ENCODE measurements at places on chromosomes 7 and 10.

- no peak for DNase-seq
Measured at GRCh38 chr10:132489704-132490534, 47.7 kb upstream of the INPP5A start.

DNA sequence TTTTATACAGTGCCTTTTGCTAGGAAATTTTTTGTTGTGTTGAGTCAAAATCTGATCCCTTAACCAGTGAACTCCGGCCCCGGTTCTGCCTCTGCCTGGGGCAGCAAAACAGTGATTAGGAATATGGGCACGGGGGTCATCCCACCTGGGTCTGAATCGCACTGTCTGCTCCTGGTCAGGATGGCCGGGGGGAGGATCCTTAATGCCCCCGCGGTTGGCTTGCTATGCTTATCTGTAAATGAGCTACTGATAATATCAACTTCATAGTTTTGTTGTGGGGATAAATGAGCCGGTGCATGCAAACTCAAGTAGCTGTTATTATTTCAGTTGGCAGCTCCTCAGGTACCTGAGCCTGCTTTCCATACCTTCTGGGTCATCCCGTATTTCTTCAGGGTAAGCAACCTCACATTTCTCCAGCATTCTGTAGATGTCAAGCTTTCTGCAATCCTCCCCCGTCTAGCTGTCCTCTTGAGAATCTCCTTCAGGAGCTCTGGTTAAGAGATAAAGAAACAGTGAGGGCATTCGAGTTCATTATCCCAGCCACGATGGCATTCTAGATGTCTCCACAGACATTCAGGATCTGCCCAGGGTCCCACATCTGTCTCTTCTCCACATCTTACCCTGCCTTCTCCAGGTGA lies 592.2 kb downstream of the SDK1 start:
- DNase-seq, result no peak

- DNase-seq, result no peak
Measured at GRCh38 chr10:71482620-71483019, 85.9 kb downstream of the CDH23 start.

DNA sequence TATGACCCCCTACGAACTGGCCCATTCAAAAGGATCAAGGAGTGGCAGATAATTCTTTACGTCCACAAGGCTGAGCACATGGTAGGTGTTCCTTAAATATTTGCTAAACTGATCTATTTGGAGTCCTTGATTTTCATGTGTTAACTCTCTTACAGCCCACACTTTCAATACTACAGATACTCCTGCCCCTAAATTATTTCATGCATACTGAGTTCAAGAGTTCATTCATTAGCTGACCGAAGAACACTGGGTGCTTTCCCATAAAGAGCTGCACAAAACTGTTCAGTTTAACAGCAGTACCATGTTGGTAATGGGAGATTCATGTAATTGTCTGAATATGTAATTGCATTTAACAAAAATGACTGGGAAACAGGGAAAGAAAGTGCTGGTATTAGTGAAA lies 170.5 kb upstream of the ADO start:
- no peak for DNase-seq

DNA sequence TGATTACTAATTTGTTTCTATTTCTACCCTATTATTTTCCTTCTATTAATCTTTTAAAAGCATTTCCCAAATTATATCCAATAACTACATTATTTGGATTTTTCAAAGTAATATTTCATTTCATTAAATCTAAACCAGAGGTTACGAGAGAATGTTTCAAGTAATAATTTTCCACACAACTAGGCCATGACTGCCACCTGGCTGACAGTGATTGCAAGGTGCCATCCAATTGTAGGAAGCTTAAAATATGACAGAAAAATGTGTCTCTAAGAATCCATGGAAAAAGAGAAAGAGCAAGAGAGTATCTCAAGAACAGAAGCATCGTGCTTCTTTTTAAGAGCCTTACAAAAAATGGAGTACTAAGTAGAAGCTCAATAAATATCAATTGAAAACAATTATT lies 48.7 kb downstream of the TPK1 start:
- DNase-seq, result no peak

DNA sequence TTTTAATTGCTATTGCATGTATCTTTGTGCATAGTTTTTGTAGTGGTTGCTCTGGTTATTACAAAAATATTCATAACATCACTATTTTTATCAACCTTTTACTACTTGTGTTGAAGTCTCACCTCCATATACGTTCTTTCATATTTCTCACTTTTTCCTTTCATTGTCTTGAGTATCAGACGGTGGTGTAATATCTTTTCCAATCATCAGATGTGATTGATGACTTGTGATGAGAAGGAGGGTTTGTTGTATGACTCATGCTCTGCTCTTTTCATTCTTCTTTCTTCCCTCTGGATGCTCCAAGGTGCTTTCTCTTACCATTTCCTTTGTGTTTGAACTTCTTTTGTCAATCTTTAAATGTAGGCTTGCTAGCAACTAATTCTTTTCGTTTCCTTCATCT lies 310.2 kb downstream of the TNS3 start:
- no peak for DNase-seq

- no peak for DNase-seq
Measured at GRCh38 chr10:114987995-114988394, 50.0 kb downstream of the TRUB1 start.

DNA sequence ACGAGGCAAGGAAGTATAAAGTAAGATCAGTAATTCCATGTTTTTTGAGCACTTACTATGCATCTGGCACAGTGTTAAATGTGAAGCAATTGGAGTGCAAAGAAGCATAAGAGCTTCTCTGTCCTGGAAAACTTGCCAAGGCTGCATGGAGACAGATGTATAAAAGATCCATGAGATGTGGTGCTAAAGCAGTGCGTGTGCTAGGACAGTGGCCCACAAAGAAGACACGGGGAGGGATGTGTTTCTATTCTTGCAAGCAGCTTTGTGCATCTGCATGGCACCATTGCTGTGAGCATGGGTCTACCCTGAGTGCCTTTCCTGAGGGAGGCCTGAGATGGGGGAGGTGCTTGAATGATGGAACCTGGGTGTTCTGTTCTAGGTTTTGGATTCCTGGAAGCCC lies 5.1 kb upstream of the CDHR3 start:
- no peak for DNase-seq

GRCh38 chr7:130394421-130395195 lies 14.3 kb downstream of the CPA1 start:
- no peak for DNase-seq

DNA sequence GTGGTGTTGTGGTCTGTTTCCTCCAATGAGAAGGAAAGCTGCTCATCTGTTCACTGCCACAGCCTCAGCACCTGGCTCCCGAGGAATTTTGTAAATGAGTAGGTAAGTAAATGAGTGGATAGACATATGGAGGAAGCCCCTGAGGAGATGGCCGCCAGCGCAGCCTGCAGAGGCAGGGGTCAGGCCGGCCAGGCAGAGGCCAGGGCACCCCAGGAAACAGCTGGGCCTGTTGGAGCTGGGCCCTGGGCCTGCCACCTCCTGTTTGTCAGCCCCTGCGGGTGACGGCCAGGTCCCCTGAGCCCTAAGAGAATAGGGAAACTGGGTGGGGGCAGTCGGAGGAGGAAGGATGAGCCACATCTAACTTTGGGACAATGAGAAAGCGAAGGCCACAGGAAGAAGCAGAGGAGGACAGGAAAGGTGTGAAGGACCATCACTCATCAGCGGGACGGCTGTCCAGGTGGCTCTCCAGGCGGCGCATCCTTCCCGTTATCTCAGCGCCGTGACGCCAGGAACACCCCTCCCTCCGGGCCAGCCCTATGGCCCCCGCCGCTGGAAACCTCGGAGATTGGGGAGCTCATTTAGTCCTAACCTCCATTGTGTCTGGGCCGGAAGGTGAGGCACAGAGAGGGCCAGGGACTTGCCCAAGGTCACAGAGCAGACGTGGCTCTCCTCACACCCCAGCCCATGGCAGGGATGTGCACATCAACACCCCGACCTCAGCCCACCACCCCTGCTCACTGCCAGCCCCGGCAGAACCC lies 142.3 kb upstream of the UNC5B start:
- DNase-seq, result no peak

- DNase-seq, result no peak
Measured at GRCh38 chr7:45112648-45113047, 1.2 kb upstream of the TBRG4 start.

DNA sequence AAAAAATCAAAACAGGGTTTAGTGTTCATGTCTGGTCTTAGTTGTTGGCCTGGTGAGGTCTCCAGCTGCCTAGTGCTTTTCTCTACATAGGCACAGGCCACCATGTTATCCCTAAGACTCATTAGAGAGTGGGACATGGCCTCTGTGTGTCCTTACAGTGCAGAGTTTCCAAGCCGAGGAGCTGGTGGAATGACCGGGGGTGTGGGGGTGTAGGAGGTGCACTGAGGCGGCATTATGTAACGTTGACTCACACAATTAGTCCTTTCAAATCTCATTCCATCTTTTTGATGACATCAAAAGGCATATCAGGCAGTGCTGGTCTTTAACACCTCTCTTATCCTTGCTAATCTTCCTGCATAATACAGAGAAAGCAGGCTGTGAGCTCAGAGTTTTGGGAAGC lies 71.3 kb downstream of the MTPN start:
- no peak for DNase-seq

DNA sequence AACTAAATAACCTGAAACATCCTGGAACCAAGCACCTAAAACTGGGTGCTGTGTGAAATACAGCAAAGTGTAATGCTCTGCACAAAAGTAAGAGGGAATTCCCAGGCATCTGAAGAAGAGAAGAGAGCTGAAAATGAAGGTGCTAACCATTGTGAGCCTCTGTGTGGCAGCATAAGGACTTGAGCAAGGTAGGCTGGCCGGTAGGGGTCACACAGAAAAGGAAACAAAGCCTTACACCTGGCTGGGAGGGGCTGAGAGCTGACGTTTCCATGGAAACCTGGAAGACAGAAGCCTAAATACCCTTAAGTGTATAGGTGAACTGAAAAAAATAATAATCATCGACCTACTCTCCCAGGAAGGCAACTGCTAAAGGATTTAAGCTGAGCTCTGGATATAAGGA lies 48.6 kb downstream of the CUL1 start:
- DNase-seq, result no peak

DNA sequence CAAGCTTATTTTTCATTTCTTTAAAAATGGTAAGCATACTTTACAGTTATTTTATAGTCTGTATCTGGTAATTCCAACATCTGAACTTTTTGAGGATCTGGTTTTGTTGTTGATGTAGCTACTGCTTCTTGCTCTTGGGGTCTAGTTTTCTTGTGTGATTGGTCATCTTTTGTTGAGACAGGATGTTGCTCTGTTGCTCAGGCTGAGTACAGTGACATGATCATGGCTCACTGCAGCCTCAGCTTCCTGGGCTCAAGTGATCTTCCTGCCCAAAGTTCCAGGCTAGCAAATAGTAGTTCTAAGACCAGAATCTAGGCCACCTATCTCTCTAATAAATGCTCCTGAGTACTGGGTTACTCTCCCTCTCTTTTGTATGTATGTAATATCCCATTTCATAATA lies 75.7 kb downstream of the NRCAM start:
- DNase-seq, result no peak

- DNase-seq, result peak; percentile 28
Measured at GRCh38 chr10:79202188-79203013, 133.6 kb downstream of the ZMIZ1 start.

- no peak for DNase-seq
Measured at GRCh38 chr7:24945899-24946298, 34.1 kb downstream of the OSBPL3 start.

DNA sequence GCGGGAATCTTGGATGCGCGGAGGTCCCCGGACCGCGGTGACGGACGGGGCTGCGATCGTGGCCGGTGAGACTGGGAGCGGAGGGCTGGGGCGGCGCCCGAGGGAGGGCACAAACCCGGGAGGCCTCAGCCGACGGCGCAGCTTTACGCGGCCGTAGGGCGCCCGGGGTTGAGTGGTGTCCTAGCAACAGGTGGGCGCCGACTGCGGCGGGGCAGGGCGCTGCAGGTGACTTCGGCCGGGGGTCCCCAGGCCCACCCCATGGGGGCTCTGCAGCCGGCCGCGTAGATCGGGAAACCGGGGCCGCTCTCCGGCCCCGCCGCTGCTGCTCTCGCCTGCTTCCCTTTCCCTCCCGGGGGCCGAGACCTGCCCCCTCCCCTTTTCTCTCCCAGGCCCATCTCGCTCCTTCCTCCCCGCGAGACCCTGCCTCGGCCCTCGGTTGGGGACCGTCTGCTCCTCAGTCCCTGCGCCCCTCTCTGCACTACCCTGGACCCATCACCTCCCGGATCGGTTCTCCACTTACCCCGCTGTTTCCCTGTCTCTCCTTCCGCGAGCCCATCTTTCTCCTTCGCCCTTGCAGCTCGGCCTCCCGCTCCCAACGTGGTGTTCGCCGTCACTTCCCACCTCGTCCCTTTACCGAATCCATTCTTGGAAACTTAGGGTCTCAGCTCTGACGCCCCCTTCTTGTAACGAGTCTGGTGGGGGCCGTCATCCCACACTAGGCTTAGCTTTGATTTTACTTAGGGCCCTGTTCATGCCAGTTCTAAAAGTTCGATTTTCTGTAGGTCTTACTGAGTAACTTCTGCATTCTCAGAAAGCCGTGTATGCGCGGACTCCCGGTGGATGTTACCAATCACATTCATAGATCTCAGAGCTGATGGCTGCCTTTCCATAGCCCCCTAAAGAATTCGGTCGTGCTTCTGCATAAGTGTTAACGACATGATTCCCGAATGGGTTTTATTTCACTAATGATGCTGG lies 18.5 kb upstream of the ACBD5 start:
- no peak for DNase-seq

DNA sequence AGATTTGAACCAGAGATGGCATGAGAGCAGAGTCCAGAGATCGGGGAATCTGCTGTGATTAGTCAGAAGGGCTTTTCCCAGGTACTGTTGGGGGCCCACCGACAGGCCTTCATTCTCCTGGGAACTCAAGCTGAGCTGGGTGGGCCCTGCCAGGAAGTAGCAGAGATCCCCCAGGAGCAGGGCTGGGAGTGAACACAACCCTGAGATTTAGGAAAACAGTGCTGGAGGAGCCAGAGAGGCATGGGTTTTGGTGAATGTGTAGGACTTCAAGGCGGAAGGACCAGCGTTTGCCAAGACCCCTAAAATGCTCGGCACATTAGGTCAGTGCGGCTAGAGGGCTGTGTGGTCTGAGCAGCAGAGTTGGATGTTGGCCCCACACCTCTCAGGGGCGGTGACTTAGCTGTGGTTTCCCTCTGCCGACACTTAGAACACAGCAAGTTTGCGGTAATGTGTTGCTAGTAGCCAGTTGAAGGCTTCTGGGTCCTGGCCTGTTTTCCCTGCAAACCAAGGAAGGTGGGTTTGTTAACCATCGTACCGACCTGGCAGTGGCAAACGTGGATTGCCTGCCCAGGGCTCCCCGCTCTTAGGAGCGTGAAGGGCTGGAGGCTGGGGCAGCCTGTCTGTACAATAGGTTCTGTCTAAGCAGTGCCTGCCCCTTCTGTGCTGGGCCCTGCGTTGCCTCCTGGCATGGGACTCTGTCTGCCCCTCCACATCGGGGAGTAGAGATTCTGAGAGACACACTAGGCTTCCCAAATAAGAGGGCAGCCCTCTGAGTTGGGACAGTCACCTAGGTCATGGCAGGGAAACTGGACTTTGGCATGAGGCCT lies 14.0 kb downstream of the NACAD start:
- DNase-seq, result no peak

GRCh38 chr7:8217200-8218068 lies 44.5 kb downstream of the ICA1 start:
- DNase-seq, result no peak

GRCh38 chr7:105875505-105875904 lies 894 bp downstream of the ATXN7L1 start:
- no peak for DNase-seq

All from stimulated activated CD4-positive, alpha-beta T cell treated with anti-CD3 and anti-CD28 coated beads, Interleukin-12 subunit alpha, Interleukin-12 subunit beta, amount 100 ng/mL, for 24 hours (primary cell).